ENCODE measurements at places on chromosomes 12 and 14.

GRCh38 chr14:75640876-75641275, 19.8 kb downstream of the ERG28 start:
- DNase-seq = no peak

DNA sequence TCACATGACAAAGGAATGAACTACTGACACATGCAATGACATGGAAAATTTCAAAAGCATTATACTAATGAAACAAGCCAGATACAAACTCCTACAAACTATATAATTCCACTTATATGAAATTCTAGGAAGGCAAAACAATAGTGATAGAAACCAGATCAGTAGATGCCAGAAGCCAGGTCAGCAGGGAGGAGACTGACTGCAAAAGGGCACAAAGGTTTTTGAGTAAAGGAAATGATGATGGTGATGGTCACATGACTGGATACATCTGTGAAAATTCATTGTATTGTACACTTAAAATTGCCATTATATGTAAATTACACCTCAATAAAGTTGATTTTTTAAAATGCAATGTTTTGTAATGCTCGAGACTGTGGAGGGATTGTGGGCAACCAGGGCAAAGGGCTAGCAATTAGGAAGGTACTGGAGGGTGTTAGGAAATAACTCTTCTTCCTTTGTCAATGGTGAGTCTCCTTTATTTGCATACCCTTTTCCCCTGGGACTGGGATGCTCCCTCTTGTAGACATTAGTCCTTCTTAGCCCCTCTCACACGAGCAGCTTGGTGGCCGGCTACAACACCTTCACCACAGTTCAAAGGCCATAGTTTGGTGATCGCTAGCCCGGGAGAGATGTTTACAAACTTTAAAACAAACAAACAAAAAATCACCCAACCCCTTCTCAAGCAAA, 6.7 kb upstream of the PRPF40B start:
- no peak for DNase-seq

- DNase-seq = no peak
These were observed 44.3 kb downstream of the ATP23 start for GRCh38 chr12:57985685-57986084.

DNA sequence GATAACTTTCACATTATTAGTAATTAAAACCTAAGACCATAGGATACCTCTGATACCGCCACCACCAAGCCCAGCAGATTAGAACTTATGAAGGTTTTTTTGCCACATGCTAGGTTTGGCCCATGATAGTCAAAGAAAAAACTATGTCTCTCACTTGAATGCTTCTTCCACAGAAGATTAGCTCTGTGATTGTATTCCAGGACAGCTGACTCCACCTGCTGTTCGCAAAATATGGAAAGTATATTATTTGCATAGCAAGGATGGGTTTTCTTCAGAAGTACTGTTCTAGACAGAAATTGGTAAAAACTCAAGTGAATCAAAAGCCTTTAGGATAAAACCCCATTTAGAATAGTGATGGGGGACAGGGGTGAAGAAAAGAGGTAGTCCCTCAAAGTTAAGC, 42.2 kb downstream of the PPFIBP1 start:
- no peak for DNase-seq

DNA sequence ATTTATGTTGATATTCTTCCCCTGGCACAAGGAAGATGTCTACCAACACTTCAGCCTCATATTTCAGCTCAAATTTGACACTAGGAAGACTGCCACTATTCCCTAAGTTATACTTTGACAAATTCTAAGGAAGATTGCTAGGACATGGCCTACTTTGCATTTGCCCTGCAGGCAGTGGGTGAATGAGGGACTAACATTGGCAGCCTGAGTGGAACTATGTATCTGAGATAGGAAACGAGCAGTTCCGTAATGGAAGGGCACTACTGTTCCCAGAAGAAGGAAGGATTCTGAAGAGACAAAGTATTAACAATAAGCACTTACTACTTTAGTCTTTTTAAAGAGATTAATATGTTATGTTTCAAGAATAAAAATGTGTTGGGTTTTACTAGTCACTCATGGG, 115.1 kb downstream of the SLC16A7 start:
- DNase-seq = no peak

DNA sequence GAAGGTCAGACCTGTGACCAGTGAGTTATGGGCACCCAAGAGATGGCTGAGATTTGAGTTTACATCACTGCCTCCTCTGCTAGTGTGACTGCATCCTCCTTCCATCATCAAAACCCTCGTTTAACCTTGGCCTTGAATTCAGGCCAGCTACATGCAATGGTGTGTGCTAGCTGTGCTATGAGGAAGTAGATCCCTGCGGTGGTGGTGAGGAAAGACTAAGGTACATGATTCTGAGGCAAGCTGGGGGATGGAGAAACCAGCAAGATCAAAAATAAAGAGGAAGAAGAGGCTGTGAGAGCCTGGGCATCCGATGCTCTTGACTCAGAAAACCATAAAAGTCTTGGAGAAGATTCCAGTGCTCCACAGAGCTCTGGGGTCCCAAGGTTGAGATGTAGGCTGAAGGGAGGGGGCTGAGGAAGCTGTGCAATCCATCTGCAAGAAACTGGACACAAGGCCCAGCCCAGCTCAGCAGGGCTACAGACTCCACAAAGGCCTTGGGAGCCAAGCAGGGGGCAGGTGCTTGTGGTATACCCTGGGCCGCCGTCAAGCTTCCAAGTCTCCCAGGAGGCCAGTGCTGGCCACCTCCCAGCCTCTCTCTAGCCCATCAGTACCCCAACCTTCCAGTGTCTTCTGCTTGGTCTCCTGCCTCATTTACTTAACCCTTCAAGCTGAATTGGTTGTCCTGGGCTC, 774.8 kb downstream of the VRK1 start:
- DNase-seq = no peak

DNA sequence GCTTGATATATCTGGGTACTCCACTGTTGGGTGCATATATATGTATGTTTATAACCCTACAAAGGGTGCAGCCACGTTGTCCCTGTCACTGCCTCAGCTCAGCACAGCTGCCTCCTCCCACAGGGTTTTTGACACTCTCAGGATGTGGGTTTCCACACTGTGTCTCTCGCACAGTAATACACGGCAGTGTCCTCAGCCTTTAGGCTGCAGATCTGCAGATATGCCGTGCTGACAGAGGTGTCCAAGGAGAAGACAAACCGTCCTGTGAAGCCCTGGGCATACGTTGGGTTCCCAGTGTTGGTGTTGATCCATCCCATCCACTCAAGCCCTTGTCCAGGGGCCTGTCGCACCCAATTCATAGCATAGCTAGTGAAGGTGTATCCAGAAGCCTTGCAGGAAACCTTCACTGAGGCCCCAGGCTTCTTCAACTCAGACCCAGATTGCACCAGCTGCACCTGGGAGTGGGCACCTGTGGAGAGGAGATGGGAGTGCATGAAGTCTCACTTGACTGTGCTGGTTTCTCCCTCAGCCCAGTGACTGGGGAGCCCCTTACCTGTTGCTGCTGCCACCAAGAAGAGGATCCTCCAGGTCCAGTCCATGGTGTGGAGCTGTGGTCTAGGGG, 498.7 kb downstream of the TMEM121 start:
- no peak for DNase-seq

GRCh38 chr12:62267480-62267879, 7.3 kb downstream of the USP15 start:
- no peak for DNase-seq

GRCh38 chr14:52377940-52378339, 63.8 kb downstream of the PTGER2 start:
- DNase-seq = no peak

- no peak for DNase-seq
These were observed 69.2 kb downstream of the LGMN start for GRCh38 chr14:92679246-92679645.

DNA sequence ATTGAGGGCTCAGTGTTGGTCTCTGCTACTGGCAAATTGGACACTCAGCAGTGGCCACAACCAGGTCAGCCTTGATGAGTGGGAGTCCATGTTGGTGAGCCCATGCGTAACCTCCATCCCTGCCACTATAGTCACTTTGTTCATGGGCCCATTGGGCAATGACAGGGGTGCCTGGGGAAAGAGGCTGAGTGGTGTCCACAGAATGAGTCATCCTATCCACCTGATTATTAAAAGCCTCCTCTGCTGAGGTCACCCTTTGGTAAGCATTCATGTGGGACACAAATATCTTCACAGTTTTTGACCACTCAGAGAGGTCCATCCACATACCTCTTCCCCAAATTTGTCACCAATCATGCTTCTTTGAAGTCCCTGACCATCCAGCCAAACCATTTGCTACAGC, 50.0 kb downstream of the FIGNL2 start:
- no peak for DNase-seq

- no peak for DNase-seq
These were observed 1.4 kb downstream of the DENND5B start for GRCh38 chr12:31589598-31589903.

- no peak for DNase-seq
These were observed 123.7 kb upstream of the MDM1 start for GRCh38 chr12:68455691-68456345.

DNA sequence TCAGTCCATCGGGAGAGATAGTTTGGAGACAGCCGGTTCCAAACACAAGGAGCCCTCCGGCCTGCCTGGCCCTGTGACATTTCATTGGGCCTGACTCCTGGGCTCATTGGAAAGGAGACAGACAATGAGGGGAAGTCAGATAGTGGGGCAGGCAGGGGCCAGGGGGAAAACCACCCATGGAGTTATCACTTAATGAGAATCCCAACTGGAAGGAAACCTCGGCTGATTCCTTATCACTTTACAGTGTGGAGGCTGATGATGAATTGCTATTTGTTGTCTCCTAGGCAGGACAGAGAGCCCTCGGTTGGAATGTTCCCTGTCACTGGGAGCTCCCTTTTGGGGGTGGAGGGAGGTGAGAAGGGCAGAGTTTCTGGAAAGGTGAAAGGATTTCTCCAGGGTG, 44.4 kb downstream of the TBX5 start:
- DNase-seq = no peak

DNA sequence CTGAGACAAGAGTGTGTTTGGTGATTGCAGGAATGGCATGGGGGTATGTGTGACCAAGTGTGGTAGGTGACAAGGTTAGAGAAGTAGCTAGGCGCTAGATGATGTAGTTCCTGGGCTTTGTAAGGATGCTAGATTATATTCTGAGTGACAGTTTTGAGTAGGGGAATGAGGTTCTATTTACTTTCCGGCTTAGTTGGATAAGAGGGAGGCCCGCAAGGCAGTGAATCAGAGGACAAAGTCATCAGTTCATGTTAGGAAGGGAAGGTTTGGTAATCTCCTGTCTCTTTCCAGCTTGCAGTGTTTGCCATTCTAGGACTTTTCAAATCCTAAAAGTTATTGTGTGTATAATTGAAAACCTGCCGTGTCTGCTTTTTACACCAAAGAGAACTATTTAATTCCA, 45.0 kb downstream of the CFAP54 start:
- no peak for DNase-seq

- no peak for DNase-seq
These were observed 91.9 kb downstream of the SYNE3 start for GRCh38 chr14:95424529-95424928.

- DNase-seq = no peak
These were observed 44.7 kb downstream of the FSCB start for GRCh38 chr14:44462381-44462780.

DNA sequence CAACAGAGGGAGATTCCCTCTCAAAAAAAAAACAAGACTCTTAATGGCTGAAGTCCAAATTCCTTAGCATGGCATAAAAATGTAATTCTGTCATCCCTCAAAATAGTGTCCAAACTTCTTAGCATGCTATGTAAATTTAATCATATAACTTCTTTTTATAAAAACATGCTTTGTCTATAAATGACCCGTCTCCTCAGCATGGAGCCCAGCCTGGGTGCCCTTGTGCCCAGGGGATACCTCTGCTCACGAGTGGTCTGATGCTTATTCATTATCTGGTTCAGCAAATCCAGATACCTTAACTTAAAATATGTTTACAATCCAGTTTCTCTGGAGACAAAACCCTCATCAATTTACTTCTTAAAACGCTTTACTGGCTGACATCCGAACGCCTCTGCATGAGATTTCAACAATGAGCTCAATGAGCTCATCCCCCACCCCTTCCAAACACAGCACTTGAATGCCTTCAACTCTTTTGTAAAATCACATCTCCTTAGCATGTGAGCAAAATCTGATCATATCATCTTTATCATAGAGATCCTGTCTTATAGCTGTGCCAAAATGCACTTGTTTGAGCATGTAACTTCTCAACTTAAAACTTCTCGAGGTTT, 15.7 kb downstream of the RTL1 start:
- DNase-seq = no peak

DNA sequence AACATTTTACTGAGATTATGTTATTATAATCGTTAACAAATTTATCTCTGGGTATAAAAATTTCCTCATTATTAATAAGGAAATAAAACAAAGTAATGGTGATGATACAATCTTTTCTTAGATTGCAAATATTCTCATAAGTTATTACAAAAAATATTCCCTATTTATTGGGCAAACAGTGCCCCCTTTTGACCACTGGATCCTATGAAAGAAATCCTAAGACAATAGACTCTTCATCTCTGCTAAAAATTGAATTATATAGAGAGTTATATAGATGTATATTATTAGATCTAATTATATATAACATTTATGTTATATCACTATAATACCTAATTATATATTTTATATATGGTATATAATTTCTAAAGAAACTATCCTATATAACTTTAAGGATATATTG, 94.2 kb upstream of the FGD4 start:
- no peak for DNase-seq
